ENCODE measurements at places on chromosomes 12 and 14. TPM values are rescaled to one million over a fixed set of nuclear protein-coding genes. Genes with fewer than 3 reads are reported as not detected.

TPH2 gene
- not detected for total RNA-seq

KRT74 gene
- total RNA-seq: not detected

KRT86 gene
- not detected for total RNA-seq

ARID4A gene
- total RNA-seq: 21.1 TPM

TCL1B gene
- total RNA-seq: 0.23 TPM

EPYC gene
- not detected for total RNA-seq

PPP1R1A gene
- total RNA-seq: 11.9 TPM

OASL gene
- 0.70 TPM for total RNA-seq

CBLN3 gene
- 2.6 TPM for total RNA-seq

INSM2 gene
- not detected for total RNA-seq

DHRS2 gene
- total RNA-seq: 90.6 TPM

CLEC1B gene
- 1.1 TPM for total RNA-seq

TMEM179 gene
- total RNA-seq: 1.2 TPM

CRY1 gene
- 31.4 TPM for total RNA-seq

KRT82 gene
- not detected for total RNA-seq

GALNT4 gene
- total RNA-seq: 12.3 TPM

SLC35F4 gene
- total RNA-seq: 1.2 TPM

ZNF891 gene
- total RNA-seq: 4.4 TPM

CD4 gene
- 18.3 TPM for total RNA-seq

CYP27B1 gene
- total RNA-seq: 1.1 TPM

KCNC2 gene
- total RNA-seq: 2.2 TPM

CMA1 gene
- total RNA-seq: not detected

SART3 gene
- total RNA-seq: 144 TPM

AMIGO2 gene
- total RNA-seq: 18.5 TPM

GRIN2B gene
- total RNA-seq: 4.4 TPM

MANSC1 gene
- 5.4 TPM for total RNA-seq

RNFT2 gene
- 7.4 TPM for total RNA-seq

ACRBP gene
- total RNA-seq: 2.3 TPM
